ENCODE measurements at places on chromosomes 11 and 22.

- DNase-seq, result no peak
Observed at GRCh38 chr11:89667001-89667400, 43.1 kb upstream of the TRIM77 start.

- peak; percentile 23 for DNase-seq
Observed at GRCh38 chr22:35688913-35689675, 28.6 kb upstream of the APOL5 start.

DNA sequence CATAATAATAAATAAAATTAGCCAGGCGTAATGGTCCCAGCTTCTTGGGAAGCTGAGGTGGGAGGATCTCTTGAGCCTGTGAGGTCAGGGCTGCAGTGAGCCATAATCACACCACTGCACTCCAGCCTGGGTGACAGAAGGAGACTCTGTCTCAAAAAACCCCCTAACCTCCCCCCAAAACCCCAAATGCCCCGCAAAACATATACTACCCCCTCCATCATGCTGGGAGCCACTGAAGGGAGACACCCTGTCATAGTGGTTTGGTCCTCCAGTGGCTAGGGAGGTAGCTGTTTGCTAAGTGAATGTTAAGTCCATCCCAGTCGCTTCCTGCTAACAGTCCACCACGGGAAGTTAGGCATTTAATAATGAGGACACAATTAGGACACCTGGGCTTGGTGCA, 125.0 kb downstream of the ABTB2 start:
- DNase-seq, result no peak

- DNase-seq, result no peak
Observed at GRCh38 chr11:125994509-125994908, 48.7 kb downstream of the VSIG10L2 start.

DNA sequence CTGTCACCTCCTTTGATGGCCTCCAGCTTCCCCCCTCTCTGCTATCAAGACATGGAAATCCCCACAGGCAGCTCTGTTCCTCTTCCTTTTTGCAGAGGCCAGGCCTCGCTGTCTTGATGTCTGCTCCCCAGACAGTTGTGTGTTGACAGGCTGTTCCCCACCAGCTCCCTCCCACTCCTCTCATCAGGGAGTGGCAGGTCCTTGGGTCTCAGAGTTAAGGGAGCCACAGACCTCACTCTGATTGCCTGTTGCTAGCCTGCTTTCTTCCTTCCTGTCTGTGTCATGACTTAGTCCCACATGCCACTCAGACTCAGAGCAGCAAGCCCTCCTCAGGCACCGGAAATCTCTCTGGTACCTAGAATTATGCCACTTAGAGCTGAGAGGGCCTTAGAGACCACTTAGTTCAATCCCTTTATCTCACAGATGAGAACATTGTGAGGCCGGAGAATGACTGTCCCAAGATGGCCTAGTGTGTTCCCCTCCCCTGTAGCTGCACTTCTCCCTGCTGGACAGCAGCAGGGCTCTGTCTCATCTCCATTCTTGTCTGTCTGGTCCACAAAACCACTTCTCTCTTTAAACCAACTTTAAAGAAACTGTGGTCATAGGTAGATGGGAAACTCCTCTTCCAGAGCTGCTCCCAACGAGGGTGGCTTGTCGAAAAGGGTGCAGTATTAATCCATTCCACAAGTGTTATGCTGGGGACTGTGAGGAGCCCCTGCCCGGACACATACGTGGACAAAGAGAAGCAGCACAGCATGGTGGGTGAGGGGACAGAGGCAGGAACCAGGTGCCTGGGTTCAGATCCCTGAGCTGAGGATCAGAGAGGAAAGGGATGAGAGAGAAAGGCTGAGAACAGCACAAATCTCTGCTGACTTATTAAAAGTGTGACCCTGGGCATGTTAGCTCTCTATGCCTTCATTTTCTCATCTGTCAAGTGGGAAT, 4.2 kb downstream of the AMPD3 start:
- no peak for DNase-seq

All from foreskin fibroblast (primary cell).